ENCODE measurements at places on chromosomes 11 and 22. TPM values are rescaled to one million over a fixed set of nuclear protein-coding genes. Genes with fewer than 3 reads are reported as not detected.

GRCh38 chr22:38955926-38956325 lies 1.5 kb upstream of the APOBEC3A start:
- DNase-seq, result no peak

DNA sequence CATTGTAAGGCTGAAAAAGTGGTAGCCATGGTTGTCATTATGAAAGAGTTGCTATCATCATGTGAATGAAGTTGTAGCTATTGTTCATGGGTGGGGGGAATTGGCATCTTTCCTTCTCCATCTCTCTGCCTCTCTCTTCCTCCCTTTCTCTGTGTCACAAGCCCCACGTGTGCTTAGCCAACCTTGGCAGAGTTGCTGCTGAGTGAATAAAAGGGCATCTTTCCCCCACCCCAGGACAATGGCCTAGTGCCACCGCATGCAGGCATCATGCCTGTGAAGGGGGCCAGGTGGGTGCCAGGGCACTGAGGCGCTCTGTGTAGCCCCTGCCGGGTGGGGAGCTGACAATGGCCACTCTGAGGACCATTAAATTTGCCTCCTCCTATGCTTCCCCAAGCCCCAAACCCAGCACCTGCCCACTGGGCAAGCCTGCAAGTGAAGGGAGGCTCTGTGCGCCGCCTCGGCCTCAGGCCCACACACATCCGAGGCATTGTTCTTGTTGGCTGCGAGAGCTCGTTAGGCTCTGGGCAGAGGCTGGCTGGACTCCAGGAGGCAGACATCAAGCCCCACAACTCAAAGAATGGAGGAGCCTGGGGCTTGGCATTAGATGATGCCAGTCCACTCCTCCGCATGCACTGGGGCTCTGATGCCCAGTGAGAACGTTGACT lies 103.9 kb downstream of the SEZ6L start:
- DNase-seq, result no peak

- DNase-seq, result no peak
These were observed 9.9 kb upstream of the MICALL1 start for GRCh38 chr22:37896181-37896592.

DNA sequence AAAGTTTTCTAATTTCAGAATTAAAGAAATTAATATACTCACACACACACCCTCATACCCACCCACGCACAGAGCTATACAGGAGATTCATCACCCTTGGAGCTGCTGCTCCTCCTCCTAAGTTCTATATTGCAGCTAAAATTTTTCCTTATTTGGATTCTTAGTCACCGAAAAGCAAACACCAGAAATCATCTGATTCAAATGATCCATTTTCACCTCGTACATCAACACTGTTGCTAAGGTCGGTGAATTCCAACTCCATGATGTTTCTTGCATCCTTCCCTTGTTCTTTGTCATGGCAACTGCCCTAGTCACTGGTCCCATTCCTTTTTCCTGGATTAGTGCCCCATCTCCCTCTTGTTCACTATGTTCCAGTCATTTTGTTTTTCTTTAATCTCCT lies 286.2 kb downstream of the GRM5 start:
- DNase-seq, result no peak

DNA sequence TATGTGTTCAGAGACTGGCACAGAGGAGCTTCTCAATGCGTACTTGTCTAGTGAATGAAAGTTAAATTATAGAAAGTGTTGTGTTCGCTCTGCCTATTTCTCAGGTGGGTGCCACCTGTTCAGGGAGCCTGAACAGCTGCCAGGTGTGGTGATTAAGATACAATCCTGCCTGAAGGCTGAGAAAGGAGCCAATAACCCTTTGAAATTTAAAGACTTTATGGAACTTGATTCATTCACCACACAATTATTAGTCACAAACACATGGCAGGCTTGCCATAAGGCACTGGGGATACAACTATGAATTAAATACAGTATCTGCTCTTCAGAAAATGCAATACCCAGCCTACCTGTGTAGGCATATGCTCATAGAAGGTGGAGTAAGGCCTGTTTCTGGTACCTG lies 92.9 kb upstream of the AMOTL1 start:
- no peak for DNase-seq

DNA sequence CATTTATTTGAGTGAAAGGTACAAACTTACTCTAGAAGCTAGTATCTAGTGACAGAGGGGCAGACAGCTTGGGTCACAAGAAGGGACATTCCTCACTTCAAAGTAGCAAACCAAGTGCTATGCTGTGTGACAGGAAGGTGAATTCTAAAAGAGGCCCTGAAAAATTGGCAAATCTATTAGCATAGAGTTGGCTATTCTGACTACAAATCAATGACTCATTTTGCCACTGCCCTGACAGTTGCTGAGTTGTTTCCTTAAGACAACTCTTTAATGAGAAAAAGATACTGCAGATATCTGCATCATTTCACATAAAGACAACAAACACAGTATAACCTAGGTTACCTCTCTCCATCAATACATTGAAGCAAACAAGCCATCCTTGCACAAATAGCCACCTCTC lies 524.0 kb upstream of the LRRC4C start:
- no peak for DNase-seq

TRIM49D2 gene
- polyA plus RNA-seq, result not detected

DNA sequence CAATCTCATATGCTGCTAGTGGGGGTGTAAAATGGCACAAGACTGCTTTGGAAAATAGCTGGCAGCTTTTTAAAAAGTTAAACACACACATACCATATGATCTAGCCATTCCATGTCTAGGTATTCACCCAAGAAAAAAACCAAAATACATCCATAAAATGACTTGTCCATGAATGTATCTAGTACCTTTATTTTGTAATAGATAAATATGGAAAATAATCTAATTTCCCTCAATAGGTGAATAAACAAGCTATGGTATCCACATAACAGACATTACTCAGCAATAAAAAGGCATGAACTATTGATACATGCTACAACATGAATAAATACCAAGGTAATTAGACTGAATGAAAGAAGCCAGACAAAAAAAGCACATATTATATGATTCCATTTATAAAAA lies 22.9 kb downstream of the RNF141 start:
- DNase-seq, result no peak

DNA sequence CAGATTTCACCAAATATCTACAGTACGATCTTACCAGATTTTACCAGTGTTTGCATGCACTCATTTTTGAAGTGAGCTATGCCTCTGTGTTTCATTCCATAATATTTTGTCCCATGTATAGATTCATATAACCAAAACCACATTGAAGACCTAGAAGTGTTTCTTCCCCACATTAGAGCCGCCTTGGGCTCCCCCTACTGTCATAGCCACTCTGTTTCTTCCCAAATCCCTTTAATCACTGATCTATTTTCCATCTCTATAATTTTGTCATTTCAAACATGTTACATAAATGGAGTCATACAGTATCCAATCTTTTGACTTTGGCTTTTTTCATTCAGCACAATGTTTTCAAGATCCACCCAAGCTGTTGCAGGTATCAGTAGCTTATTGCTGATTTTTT lies 12.7 kb downstream of the MRGPRX3 start:
- DNase-seq, result no peak

MMP13 gene
- not detected for polyA plus RNA-seq

PYGM gene
- polyA plus RNA-seq, result 11.3 TPM

GRCh38 chr11:28833169-28833568 lies 725.0 kb downstream of the METTL15 start:
- DNase-seq, result no peak

TSGA10IP gene
- polyA plus RNA-seq, result not detected

GRCh38 chr11:45181193-45181888 lies 34.9 kb downstream of the PRDM11 start:
- DNase-seq, result peak; percentile 51

PDXP gene
- polyA plus RNA-seq, result 5.3 TPM

- no peak for DNase-seq
These were observed 115.6 kb downstream of the CSTPP1 start for GRCh38 chr11:47052165-47052564.

DNA sequence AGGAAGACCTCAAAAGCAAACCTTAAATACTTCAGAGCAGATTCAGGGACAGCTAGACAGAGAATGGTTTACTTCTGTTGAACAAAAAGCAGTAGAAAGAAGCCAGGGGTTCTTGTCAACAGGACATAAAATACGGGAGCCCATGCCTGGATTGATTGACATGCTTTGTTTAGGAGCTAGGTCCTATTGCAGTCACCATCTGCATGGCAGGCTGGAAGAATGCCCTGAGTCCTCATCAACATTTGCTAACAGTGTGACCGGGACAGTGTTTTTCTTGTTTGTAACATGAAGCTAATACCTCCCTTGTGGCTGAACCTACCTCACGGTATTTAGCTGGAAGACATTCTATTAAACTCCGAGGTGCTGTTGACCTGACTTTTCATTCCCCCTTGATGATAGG lies 225.4 kb downstream of the NTM start:
- no peak for DNase-seq

DNA sequence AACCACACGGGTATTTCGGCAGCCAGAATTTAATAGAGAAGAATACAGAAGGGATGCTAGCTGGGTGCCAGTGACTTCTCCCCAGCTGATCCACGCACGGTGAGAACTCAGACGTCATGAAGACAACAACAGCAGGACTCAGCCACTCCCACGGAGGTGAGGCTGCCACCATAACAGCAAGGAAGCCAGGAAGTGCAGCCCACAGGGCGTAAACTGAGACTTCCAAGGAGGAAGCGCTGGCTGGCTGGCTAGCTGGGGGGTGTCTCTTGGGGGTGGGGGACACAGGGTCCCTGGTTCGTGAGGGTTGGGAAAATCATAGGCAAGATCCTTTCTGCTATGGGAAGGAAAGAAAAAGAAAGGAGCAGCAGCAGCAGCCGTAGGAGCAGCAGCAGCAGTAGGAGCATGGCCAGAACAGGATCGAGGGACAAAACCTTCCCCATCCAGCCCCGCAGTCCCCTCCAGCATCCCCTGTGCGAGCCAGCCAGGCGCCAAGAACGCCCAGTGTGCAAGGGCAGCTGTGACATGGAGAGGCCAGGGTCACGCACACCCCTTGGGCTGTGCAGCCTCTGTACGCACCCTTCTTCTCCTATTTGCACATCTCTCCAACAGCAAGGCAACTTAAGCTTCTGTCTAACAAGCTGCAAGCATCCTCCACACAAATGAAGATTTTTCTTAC lies 49.6 kb upstream of the SHANK2 start:
- no peak for DNase-seq

GRCh38 chr11:1793081-1793480 lies 29.4 kb upstream of the CTSD start:
- DNase-seq, result no peak

- DNase-seq, result no peak
These were observed 77.6 kb downstream of the BMAL1 start for GRCh38 chr11:13355191-13355590.

- DNase-seq, result no peak
These were observed 35.6 kb upstream of the APOBEC3A start for GRCh38 chr22:38921806-38922205.

DNA sequence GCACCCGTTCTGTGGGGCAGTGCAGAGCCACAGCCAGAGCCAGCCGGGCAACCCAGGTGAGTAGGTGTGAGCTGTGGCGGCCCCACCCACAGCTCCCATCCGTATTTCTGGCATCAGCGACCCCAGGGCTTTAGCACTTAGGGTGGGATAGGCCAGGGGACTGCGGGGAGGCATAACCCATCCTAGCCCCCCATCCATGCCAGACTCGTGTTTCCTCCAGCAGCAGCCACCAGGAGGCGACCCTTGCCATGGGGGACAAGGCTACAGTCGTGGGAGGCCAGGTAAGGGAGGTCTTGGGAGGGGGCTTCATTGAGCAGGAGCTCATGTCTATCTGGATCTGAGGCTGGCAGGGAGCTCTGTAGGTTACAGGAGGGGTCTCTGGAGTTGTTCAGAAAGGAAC lies 873 bp downstream of the OTOG start:
- DNase-seq, result no peak
